Epithelial cell of proximal tubule (primary cell): ENCODE measurements at places on chromosomes 6 and 20.

- DNase-seq: no peak
Observed at GRCh38 chr20:53328961-53329360, 264.7 kb downstream of the ZNF217 start.

DNA sequence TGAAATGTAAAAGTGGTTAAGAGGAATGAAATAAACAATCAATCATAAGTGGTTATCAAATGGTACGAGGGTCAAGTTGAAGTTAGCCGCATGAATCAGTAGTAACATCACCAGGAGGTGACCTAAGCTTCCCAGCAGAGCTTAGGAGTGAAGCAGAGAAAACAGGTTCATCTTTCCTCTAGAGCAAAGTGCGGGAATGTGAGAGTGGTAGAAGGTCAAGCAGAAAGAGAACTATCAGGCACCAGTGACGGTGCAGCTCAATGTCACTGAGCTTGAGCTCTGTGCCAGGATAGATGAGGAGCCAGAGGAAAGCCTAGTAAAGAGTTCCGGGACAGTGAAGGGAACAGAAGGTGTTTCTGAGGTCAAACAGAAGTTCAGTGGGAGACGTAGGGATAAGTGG lies 20.8 kb upstream of the TNFAIP3 start:
- no peak for DNase-seq

DNA sequence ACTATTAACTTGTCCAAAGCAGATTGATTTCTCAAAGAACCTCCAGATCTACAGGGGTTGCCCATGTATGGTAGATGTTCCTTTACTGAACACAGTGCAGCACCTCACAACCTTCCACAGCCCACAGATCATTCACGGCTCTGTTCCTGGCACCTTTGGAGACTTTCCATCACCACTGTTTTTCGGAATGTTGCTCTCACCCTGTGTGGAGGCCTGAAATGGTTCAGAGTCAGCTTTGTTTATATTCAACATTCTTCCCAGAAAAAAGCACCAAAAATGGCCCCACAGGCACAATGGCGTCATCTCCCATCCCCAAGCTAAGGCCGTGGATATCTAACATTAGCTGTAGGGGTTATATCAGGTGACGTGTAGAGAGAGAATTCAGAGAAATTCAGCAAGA lies 74.7 kb downstream of the DHX35 start:
- no peak for DNase-seq

DNA sequence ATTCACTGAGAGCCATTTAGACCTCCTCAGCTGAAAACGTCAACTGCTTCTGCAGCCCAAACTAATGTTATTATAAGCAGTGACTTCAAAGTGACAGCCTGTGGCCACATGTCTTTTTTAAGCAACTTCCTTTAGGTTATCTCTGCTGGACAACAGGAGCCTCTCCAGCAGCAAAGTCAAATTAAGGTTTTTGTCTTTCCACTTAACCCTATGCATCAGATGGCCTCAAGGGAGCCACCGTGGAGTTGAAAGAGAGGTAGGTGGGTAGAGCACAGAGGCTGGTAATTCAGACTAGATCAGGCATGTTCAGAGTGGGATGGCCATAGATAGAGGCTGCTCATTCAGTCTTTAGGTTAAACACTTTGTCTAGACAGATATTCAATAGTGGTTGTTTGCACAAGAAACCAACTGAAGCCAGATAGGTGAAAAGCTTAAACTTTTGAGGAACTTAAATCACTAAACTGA lies 300.6 kb upstream of the ECI2 start:
- DNase-seq: no peak

DNA sequence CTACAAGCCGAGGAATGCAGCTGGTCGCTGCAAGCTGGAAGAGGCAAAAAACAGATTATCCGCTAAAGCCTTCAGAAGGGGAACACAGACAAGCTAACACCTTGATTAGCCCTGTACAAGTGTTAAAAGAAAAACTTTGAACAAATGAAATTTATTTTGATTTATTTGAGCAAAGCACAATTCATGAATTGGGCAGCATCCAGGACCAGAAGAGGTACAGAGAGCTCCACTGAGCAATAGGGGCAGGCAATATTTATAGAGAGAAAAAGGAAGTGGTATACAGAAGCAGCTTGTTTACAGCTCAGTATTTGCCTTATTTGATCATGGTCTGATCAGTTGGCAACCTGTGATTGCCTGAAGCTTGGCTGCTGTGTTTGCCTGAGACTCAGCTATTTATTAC lies 17.6 kb downstream of the HLA-DOB start:
- no peak for DNase-seq

GRCh38 chr6:45677381-45678284 lies 299.9 kb upstream of the SUPT3H start:
- peak; percentile 45 for DNase-seq

DNA sequence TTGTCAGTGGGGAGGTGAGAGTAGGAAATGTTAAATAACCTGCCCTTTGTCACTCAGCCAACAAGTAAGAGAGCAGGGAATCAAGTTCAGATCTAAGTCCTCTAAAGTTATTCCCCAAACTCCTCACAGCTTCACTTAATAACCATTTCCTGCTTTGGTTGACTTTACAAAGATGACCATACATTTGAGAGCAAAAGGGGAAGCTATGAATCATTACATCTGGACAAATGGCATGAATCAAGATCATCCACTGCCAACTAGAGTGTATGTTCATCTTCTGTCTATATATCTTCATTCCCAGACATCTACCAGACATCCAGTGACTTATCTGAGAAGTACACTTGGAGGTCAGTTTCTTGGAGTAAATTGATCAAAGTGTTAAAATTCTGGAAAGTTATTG lies 15.1 kb upstream of the HIVEP2 start:
- DNase-seq: no peak

DNA sequence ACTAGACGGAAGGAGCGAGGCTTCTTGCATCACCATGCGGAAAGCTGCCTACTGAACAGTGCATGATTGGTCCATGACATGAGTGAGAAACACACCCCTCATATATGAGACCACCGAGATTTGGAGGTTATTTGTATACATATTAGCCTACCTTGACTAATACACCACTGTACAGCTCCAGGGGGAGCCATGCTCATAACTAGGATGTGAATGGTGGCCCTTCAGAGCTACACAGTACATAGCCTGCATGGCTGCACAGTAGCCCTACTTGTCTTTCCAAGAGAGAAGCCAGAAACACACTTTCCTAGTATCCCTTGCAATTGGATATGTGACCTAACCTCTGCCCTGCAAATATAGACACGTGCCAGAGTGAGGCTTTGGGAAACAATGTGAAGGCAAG lies 21.8 kb upstream of the MCUR1 start:
- no peak for DNase-seq

DNA sequence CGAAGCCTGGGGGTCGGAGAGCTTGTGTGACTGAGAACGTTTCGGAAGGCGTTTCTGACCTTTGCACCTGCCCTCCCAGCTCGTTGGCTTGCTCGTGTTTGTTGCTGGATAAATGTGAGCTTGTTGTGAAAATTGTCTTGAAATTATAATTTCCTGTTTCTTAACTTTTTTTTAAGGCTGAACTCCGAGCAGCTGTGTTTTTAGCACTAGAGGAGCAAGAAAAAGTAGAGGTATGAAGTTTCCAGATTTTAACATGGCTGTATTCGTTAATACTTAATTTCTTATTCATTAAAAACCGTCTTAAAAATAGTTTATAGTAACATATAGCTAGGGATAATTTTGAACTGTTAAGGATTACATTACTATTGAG lies 672 bp downstream of the CEP43 start:
- DNase-seq: no peak

DNA sequence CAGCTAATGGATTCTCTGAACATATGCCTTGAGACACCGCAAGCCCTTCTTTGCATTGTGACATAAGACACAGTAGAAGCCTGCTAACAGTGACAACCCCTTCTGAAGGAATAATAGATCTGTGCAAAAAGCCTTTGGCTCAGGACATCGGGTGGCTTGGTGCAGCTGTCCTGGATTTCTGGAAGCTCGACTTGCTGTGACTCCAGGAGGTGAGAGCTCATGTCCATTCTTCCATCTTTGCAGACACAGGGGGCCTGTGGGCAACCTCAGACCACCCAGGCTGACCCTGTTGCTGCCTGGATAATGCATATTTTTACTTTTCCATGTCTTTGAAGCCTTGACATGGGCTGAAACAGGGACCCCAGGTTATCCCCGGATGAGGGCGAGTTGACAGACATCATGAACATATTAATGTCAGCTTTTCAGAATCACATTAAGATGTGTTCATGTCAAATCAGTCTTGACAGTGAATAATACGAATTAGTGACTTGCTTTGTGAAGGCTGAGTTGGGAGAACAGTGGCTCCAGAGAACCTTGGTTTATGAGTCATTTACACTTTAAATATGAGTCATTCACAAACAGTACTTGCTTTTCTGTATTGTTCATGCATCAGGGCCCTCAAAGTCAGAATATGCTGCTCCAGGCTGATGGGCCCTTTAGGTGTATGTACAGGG lies 66.8 kb upstream of the IYD start:
- peak; percentile 65 for DNase-seq

- DNase-seq: no peak
Observed at GRCh38 chr6:125658759-125659431, 90.5 kb upstream of the HEY2 start.

DNA sequence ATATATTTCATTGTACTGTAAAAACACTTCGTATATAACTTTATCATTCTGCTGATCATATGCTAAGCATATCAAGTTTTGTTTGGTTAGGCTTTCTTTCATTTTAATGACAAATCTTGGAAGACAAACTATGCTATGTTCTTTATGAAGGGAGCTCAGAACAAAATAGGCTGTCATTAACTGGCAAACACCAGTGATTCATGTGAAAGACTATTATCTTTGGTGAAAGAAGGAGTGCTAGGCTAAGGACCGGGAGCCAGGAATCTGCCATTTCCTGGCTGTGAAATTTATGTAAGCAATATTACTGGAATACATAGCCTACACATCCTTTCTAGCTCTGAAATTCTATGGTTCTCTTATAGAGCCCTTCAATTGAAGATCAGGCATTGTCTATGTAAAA lies 136.2 kb upstream of the CCN2 start:
- DNase-seq: no peak

DNA sequence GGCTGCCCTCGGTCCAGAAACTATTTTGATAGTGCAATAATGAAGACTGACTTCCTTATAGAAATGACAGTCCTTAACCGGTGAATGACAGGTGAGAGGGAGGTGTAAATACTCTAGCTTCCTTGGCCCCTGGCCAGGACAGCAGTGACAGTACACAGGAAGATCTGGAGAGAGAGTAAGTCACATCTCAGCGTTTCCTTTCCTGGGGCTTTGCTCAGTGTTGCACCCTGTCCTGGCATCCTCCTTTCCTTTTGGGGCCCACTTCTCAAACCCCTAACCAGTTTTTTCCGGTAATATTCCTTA lies 336.9 kb downstream of the CD83 start:
- no peak for DNase-seq

DNA sequence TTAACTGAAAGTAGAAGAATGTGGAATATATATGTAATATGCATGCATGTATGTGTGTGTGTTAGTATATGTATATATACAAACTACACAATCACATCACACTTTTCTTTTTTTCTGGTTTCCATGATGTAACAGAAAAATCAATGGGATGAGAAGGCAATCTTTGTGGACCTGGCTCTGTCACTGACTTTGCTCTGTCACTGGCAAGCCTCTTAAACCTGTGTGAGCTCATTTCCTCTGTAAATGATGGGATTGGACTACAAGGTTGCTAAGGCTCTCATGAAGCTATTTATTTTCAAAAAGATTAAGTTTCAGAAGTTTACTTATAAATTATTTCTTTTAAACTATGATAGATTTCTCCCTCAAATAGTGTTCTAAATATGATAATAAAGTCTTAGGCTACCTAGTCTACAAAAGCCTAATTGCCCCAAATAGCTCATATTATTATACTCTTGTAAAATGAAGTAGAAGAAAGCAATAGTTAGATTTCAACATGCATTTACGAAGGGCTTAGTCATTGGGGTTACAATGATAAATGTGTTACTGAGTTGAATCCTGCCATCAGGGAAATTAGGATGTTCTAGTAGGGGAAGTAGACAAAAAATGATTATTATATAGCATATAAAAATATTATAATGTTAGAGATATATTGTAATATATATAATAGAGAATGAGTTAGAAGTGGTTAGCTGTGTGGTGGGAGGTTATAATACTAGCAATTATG lies 129.3 kb downstream of the AFG1L start:
- no peak for DNase-seq

GRCh38 chr20:46222521-46223007 lies 85.7 kb downstream of the CDH22 start:
- DNase-seq: no peak

GRCh38 chr6:159804504-159804903 lies 4.4 kb downstream of the PNLDC1 start:
- no peak for DNase-seq

- DNase-seq: no peak
Observed at GRCh38 chr6:167676000-167676665, 150.6 kb upstream of the AFDN start.

DNA sequence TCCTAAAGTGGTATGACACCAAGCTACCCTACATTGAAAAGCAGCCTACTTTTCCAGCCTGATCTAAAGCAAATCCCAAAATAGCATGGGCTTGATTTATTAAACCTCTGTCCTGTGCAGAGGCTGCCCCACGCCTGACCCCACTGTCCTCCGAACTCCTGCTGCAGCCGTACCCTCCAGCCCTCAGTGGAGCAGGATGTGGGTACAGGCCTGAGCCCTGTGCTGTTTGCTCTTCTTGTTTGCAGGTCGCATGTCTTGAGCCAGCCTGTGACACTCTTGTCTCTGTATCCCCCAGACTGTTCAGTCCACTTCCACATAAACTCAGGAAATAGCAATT lies 61.2 kb downstream of the RPP40 start:
- DNase-seq: no peak

DNA sequence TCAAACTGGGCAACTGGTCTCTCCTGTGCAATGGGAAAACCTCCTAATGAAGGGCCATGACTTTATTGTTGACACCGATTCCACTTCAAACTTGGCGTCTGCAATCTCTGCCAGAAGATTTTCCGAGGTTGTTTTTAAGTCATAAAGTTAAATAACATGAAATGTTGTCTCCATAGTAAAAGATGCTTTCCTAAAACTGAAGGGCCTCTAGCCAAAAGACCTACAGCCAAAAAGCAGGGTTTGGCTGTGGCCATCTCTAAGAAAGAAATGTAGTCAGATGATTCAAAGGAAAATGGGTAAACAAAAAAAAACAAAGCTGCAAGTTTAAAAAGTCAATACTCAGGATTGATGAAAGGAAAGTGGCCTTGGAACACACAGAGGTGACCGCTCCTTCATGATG lies 14.1 kb downstream of the CD93 start:
- DNase-seq: no peak

GRCh38 chr6:47075741-47076421 lies 33.7 kb upstream of the ADGRF1 start:
- no peak for DNase-seq

GRCh38 chr20:50967586-50967985 lies 9.0 kb downstream of the MOCS3 start:
- no peak for DNase-seq

GRCh38 chr6:157269261-157269794 lies 54.0 kb downstream of the TMEM242 start:
- DNase-seq: peak; percentile 7

DNA sequence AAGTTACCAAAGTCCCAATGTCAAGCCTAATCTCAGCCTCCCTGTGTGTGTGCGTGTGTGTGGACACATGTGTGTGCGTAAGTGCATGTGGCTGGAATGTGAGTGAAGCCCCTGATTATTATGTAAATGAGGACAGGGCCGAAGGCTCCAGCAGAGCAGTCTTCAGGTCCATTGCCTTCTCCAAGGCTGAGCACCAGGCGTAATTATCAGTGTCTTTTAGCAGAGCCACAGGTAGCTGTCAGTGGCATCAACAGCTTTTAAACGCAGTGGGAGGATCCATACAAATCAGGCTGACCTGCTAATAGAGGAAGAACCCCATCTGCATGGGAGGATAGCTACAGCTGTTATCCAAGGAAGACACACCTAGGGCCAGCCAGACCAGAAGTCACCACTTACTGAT lies 324.3 kb upstream of the MOCS1 start:
- no peak for DNase-seq
